ENCODE measurements at places on chromosomes 5 and 9. TPM values are rescaled to one million over a fixed set of nuclear protein-coding genes. Genes with fewer than 3 reads are reported as not detected.

SH3TC2 gene
- total RNA-seq = 2.4 TPM

RNF224 gene
- 0.07 TPM for total RNA-seq

ARL15 gene
- 40.9 TPM for total RNA-seq

CAMK2A gene
- total RNA-seq = 0.10 TPM

LRRC19 gene
- total RNA-seq = not detected

SPATA31C1 gene
- not detected for total RNA-seq

GLRA1 gene
- total RNA-seq = not detected

CAMSAP1 gene
- 18.8 TPM for total RNA-seq

ST8SIA4 gene
- 0.30 TPM for total RNA-seq

NR6A1 gene
- total RNA-seq = 0.39 TPM

CDX1 gene
- 0.91 TPM for total RNA-seq

RASGEF1C gene
- total RNA-seq = not detected

SLC6A3 gene
- total RNA-seq = not detected

MEIKIN gene
- not detected for total RNA-seq

INVS gene
- total RNA-seq = 30.8 TPM

NDUFA8 gene
- 37.6 TPM for total RNA-seq

WNK2 gene
- total RNA-seq = not detected

C9 gene
- total RNA-seq = not detected

WDR41 gene
- total RNA-seq = 101 TPM

RGS7BP gene
- 6.2 TPM for total RNA-seq

GZMA gene
- total RNA-seq = not detected

CYLC2 gene
- total RNA-seq = not detected

ANKRD18B gene
- 1.3 TPM for total RNA-seq

PCDHGC4 gene
- total RNA-seq = 4.2 TPM

DBH gene
- total RNA-seq = not detected

FAM151B gene
- 7.4 TPM for total RNA-seq

PAEP gene
- not detected for total RNA-seq

All from smooth muscle cell of the pulmonary artery (primary cell).